Stimulated activated CD8-positive, alpha-beta memory T cell treated with anti-CD3 and anti-CD28 coated beads, Interleukin-15, amount 100 ng/mL, for 4 hours (primary cell): ENCODE measurements at places on chromosomes 6 and 20.

DNA sequence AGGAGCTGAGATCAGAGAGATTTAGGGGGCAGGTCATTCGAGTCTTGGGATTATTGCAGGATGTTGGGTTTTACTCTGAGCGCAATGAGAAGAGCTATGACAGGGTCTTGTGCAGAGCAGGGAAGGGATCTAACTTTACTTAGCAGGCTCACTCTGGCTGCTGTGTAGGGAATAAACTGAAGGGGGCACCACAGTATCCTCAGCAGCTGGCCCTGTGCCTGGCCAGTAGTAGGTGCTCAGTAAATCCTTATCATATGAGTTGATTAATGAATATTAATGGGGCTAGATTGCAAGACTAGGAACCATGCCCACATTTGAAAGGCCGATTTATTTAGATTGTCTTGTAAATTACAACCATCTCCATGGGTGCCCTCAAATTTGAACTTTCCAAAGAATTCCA lies 4.6 kb upstream of the MDGA1 start:
- DNase-seq, result no peak

DNA sequence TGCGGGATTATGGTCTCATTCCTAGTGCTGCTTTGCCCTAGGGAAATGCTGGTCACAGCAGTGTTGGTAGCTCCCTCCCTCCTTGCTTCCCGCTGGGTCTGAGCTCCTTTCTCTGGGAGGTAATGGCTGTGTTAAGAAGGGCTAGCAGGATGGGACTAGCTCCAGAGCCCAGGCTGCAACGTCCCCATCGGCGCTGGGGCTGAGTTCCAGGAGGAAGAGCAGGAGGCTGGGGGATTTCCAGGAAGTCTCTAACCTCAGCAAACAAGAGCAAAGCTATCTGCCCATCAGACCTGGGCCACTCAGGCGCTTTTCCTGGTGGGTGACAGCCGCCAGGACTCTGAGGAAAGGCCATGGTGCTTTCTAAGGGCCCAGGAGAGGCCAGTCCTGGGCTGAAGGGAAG lies 174.2 kb downstream of the DLL1 start:
- DNase-seq, result no peak

DNA sequence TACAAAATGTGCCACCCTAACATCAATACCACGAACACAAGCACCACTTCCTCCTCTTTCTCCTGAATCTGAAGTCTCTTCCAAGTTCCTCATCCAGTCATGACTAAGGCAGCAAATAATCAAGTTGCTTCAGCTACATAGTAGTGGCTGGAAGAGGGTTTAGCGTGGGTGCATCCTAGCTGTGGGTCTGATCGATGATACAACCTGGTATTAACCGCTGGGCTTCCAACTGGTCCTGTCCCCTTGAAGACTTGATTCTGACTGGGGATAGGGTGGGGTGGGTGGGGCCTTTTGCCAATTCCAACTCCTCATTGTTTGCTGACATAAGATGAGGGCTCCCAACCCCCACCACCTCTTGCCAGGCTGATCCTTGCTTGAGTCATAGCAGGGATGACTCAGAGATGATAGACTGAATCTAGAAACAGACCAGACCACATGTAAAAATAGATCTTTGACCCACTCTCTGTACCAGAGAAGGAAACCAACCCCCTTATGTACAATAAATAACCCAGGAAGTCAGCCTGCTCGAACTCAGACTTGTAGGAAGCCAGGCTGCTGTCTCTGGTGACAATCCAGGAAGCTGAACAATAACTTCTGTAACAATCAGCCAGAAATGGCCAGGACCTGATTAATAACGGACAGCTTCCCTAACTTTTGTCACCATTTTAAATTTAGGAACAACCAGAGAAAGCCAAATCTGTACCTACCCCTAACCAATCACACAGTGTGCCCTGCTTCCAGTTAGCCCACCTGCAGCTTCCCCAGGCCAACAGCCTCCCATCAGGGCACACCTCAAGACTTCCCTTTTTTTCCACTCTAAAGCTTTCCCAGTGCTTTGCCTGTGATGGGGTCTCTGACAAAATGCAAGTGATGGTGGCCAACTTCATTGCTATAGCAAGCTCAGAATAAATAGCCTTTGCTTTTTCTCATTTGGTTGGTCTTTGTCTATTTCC lies 68.9 kb upstream of the FAM184A start:
- DNase-seq, result no peak

- DNase-seq, result no peak
Observed at GRCh38 chr20:25055711-25056495, 2.0 kb downstream of the ACSS1 start.

GRCh38 chr6:166836785-166837718 lies 119.3 kb downstream of the RNASET2 start:
- no peak for DNase-seq

- DNase-seq, result no peak
Observed at GRCh38 chr20:53834062-53834442, 236.3 kb downstream of the BCAS1 start.

DNA sequence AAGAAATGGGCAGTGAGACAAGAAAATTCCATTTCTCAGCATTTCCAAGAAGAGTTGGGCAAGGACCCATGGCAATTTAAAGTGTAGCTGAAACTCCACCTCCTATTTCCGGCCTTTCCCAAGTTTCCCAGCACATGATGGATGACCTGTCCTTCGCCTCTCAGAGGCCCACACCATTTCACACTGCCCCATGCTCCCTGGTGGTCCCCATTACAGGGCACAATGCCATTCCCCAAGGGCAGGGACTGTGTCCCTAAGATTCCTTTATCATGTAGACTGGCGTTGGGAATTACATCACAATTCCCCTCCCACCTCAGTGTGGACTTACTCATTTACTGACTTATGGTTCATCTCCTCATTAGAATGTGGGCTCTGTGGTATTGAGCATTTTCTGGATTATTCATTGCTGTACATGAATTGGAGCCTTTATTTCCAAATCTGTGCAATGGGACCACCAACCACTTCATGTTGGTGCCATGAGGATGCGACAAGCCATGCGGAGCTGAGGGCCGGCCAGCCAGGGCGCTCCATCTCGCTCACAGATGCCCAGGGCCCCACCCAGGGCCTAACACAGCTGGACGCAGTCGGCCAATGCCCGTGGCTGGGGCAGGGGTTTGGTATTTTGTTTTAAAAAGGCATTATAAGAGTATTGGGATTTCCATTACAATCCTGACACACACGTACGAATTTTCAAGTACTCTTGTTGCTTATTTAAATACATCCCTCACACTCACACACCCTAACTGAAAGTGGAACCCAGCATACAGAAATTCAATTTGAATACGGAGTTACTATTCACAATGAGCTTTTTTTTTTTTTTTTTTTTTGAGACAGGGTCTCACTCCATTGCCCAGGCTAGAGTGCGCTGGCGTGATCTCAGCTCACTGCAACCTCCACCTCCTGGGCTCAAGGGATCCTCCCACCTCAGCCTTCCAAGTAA lies 5.4 kb downstream of the ACSS1 start:
- no peak for DNase-seq

GRCh38 chr20:38094373-38094891 lies 60.9 kb downstream of the RPRD1B start:
- no peak for DNase-seq

DNA sequence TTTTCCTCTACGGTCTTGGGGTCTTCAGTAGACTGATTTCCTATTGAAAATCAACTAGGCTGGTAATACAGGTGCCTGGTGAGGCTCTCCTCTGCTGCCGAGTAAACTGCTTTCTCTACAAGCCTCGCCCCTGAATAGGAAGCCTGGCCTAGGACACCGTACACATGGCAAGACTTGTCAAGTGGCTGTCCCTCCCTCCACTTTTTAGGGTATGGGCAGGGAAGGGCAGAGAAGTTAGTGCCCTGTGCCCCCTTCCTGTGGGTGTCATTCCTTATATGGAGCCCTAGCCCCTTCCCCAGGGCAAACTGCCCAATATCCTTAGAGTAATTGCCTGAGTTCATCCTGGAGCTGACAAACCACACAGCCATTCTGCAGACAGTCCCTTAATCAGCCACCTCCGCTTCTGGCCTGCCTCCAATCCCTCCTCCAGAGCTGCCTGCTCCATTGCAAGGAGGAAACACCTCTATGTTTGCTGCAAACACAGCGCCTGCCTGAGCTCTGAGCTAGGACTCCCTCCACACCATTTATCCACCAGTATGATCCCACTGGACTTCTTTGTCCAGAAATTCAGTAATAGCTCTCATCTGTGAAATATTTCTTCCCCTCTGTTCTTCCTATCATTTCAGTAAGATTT lies 93.1 kb downstream of the CHD6 start:
- DNase-seq, result no peak

DNA sequence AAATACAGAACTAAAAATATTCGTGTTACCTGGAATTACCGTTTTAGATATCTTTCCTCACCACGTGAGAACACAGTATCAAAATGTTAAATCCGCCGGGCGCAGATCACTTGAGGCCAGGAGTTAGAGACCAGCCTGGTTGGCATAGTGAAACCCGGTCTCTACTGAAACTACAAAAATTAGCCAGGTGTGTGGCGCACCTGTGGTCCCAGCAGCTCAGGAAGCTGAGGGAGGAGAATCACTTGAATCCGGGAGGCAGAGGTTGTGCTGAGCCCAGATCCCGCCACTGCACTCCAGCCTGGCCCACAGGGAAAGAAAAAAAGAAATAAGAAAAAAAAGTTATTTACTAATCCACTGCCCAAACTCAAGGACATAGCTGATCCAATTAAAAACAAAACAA lies 4.8 kb upstream of the DDX43 start:
- no peak for DNase-seq

DNA sequence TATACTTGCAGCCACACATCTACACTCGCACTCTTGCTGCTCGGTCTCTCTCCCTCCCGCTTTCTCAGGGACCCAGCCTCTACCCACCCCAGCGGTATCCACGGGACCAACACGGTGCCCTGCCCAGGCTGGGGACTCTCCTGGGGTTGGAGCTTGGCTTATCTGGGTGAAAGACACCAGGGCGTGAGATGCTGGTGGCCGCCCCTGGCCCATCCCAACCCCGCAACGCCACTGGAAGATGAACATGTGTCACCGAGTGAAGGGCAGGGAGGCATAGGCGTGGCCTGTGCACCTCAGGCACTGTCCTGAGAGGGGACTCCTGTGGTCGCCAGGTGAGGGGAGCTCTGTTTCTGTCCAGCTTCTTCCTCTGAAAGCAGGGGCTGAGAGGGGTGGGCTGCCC lies 47.4 kb downstream of the NINL start:
- no peak for DNase-seq

DNA sequence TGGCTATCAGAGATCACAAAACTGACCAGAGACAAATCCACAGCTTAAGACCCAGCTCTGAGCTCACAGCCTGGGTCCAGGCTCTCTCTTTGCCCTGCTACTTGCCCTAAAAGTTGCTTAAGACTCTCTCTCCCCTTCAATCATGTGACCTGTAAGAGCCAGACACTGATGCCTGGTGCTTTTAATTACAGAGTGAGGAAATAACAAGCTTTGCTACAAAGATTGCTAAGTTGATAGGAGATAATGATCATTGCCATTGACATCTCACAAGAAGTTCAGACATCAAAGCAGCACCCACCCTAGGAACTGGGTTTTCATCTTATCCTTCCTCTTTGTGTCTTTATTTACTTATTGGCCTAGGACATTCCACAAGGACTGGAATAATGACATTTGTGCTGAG lies 125.9 kb upstream of the CD93 start:
- DNase-seq, result no peak

DNA sequence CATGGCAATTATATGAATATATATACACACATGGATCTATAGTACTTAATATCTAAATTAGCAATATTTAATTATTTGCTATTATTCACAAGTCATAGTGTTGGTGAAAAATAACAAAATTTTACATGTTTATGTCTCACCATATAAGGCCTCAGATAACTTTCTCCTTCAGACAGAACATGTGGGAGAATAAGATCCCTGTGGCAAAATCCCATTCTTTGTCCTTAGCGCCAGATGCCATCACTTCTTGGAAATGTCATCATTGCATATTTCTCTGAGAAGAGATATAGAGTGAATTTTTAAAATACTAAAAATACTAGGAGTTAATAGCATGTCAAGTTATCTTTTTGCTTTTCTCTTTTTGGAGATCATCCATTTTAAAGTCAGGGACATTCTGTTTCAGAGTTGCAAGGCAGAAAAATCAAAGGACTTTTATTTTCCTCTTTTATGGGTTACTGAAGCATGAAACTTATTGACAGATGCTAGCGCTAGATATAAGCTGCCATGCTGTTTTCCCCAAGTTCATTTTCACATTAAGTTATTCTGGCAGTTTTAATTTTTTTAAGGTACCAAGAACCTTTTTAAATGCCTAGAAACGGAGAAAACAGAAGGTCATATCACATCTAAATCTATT lies 30.4 kb upstream of the STXBP5 start:
- no peak for DNase-seq

DNA sequence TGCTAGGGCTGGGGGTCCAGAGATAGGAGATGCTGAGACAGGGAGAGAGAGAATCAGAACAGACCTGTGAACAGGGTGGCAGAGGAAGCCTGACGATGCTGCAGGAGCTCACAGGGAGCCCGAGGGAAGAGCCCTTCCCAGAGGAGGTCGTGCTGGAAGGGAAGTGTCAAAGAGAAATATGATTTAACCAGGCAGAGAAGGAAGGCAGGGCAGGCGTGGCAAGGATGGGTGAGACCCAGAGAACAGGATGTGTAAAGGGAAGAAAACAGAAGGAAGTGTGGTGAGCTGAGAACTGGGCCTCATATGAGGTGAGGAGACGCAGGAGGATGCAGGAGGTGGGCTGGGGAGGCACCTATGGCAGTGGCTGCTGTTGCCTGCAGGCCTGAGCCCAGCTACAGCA lies 105.6 kb downstream of the ZDHHC14 start:
- DNase-seq, result no peak

- DNase-seq, result no peak
Observed at GRCh38 chr20:36219671-36220220, 16.5 kb upstream of the AAR2 start.

GRCh38 chr6:54173089-54173488 lies 61.8 kb downstream of the MLIP start:
- DNase-seq, result no peak

DNA sequence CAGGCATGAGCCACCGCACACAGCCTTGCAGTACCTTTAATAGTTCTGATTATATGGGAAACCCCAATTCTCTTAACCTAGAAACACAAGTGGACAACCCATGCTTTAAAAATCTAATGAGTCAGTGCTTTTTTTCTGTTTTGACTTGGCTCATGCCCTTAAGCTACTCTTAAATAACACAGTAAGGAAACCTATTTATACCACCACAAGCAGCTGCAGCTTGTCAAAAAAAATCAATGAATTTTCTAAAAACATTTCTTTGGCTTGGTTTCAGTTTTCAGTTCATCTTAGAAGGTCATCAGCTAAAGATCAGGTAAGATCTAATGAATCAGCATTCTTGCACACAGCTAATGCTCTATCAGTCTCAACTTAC lies 124.1 kb upstream of the DST start:
- DNase-seq, result no peak
